ENCODE measurements at places on chromosomes 3 and 15.
A peak's percentile ranks its signal among the peaks of the same experiment; 100 is the strongest.

- no peak for DNase-seq
Measured at GRCh38 chr3:143601723-143602484, 246.4 kb downstream of the SLC9A9 start.

DNA sequence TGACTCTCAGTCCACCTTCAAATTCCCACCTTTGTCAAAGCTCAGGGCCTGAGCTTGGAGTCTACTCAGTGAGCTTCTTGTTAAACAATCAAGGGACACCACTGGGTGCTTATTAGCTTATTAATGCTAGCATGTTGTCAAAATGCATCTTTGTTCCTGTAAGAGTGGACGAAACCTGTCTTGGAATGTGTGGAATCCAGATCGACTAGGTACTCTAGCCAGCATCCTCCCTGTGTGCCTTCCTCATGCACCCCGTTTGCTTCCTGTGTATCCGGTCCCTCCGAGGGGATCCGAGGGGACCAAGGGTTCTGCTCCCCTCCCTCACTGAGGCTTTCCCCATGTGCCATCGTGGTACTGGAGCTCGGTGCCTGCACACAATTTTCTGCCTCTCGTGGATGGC lies 75.7 kb upstream of the UBE3A start:
- no peak for DNase-seq

- no peak for DNase-seq
Measured at GRCh38 chr3:57749542-57749941, 6.6 kb upstream of the SLMAP start.

- DNase-seq: no peak
Measured at GRCh38 chr3:158103887-158104327, 2.3 kb downstream of the SHOX2 start.

DNA sequence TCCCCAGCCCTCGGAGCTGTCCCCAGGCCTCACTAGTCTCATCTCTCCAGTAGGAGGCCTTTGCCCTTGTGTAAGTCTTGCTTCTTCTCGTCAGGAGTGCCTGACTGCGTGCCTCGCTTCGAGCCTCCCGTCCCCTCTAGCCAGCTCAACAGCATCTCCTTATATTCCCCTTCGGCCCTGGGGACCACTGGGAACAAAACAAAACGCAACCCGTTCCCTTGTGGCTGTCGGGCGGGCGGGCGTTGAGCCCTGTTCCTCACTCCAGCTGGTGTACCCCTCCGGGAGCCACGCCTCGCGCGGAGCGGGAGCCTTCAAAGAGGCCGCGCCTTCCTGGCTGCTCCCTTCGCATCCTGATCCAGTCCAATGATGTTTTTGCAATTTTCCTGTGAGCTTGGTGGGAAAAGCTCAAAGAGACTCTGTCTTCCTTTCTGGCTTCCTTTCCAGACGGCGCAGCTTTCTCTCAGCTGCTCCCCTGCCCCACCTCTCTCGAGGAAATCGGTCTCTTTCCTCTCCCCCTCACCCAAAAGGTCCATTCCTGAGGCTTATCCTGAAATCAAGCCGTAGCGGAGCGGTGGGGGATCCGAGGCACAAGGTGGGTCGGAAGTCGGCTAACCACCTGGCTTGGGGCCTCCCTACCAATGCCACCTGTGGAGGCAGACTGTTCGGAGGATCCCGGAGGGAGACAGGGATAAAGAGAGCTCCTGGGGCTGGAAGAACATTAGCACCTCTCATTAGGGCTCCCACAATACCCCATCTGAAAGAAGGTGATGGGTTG lies 33.4 kb upstream of the SRP14 start:
- no peak for DNase-seq

DNA sequence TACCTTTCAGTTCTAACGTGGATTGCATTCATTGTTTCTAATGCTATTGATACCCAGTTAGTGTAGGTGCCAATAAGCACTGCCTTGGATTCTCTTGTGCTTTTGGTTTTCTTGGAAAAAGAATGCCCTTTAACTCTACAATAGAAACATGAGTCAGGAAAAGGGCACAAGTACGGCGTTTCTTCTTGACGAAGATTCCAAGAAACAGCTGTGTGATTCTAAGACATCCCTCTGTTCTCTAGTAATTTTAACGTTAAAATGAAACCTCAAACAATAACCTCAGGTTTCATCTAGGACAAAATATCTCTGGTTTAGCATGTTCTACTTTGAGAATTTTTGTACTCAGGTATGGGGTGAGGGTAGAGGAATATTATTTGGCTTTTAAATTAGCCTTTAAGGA lies 540.5 kb upstream of the ATP11B start:
- no peak for DNase-seq

GRCh38 chr3:176399193-176399592 lies 798.1 kb downstream of the TBL1XR1 start:
- DNase-seq: no peak

DNA sequence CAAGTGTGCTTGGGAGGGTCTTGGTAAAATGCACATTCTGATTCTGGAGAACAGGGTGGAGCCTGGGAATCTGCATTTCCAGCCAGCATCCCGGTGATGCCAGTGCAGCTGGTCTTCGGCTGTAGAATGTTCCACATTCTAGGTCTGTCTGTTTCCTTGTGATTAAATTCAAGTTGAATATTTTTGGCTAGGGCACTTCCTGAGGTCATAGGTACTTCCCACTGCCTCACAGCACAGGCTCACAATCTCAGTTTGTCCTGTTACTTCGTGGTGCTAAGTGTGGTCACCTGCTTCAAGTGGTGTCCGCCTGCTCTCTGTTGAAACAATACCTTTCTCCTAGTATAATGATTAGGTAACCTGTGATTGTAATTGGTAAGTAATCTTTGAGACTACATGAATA lies 40.1 kb downstream of the FLNB start:
- no peak for DNase-seq

- DNase-seq: no peak
Measured at GRCh38 chr3:180855364-180855763, 57.1 kb upstream of the FXR1 start.

DNA sequence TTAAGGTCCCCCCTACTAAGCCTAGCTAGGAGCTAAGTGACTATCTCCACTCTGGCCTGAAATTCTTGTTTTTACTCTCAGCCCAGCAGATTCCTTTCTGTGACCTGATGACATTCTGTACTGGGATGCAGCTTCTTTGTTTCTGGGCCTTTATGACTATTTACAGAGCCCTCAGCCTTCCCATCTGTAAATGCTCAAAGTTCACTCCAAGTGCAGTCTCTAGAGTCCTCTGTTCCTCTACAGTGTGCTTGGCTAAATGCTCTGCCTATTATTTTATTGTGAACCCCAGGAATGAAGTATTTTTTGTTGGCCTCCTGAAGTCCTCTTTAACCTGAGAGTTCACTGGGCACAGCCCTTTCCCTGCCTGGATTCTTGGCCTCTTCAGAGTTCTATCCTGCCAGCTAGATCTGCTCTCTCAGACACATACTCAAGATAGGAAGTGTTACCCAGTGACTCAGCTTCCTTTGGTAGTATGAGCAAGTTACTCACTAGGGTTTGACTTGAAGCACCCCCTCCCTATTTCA lies 278.1 kb upstream of the P2RY1 start:
- DNase-seq: no peak

GRCh38 chr15:51613951-51614350 lies 8.6 kb downstream of the DMXL2 start:
- DNase-seq: no peak

- no peak for DNase-seq
Measured at GRCh38 chr3:177483182-177483967, 286.1 kb upstream of the TBL1XR1 start.

- DNase-seq: no peak
Measured at GRCh38 chr15:77457905-77458265, 37.2 kb downstream of the HMG20A start.

DNA sequence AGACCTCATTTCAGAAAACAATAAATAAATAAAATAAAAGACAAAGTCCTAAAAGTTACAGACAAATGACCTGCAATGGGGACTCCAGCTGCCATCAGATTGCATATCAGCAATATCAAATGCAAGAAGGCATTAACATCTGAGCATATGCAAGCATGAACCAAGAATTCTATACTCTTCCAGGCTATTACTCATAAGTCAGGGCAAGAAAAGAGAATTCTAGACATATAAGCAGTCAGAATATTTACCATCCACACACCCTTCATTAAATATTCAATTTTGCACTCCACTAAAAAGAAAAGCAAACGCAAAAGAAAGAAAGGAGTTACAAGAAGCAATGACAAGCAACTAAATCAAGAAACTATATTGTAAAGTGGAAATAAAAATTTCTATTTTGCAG lies 21.1 kb downstream of the PLA2G4F start:
- no peak for DNase-seq

DNA sequence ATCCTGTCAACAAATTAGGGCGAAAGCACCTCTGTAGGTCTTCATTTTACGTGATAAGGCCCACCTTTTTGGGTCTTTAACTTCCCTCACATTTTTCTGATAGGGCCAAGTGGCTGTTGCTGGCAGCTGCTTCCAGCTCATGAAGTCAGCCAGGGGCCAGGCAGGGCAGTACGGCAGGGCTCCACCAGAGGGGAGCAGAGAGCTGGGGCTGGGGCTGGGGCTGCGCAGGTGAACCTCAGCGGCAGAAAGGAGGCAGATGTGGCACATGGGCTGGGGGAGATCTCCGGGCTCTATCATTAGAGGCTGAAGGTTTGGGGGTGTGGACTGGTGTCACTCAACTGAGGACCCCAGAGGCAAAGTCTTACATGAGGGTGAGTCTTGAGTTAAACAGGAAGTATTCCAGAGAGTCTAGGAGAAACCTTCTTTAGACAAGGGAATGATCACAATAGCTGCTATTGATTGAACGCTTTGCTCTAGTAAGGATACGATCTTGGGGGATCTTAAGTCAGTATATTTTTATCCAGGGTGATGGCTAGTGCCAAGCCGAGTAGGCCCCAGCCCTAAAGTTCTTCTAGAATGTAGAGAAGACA lies 62.8 kb upstream of the MEX3B start:
- DNase-seq: peak; percentile 52

DNA sequence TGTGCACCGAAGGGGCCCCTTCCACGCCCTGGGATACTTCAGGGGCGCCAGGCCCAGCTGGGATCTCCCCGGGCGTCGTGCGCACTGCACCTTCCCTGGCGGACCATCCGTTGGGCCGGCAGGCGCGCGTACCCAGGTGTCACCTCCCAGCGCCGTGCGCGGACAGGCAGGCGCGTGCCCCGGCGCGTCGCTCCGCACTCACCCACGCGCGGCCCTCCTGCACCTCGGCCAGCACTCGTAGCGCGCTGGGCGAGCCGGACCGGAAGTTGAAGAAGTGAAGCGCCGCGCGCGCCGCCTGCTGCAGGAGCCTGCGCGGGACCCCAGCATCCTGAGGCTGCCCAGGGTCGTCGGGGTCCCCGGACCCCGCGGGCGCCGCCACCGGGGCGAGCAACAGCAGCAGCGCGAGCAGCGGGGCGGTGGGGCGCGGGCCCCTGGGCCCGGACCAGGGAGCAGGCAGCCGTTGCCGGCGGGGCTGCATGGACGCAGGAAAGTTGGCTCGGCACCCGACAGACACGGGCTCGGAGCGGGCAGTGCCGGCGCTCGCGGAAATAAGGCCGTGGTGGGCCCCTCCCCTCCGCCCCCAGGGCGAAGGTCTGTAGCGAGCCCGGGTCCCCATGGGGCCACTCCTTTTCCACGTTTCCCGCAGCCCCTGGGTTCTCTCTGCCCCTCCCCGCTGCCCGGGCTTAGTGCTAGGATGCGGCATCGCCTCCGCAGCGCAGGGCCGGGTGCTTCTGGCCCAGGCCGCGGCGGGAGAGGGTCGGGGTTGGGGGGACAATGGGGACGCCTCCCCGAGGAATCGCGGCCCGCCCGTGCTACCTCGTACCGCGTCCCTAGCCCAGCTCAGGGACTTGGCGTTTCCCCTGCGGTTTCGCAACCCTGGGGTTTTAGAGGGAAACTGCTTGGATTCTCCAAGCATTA lies at the start of gene RARRES1:
TSS of gene RARRES1 (minus strand) at position 520 of the 918 bp plus-strand sequence. CDS start at position 478, 42 bp downstream.
- no peak for DNase-seq

DNA sequence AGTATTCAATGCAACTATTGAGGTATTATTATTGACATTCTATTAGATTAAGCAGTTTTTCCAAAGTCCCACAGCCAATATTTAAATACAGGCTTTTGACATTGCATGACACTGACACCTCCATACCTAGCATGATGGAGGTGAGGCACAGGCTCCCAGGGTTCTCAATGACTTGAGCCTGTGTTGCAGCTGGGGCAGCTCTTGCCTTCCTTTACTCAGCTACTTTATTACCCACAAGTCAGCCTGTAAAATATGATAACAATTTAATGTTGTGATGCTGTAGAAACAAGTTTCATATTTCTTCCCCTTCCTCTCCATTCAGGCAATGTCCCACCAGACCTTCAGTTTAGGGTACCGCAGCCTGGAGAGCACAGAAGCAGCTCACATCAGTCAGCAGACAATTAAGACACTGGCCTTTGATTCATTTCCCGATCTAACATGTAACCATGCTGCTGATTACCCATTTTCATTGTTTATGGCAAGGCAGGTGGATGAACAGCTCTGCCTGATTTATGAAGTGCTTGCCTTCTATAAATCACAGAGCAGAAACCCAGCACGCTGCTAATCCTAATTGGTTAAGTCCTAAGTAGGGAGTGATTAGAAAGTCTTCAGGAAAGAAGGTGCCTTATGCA lies 826.1 kb downstream of the AGBL1 start:
- DNase-seq: no peak

DNA sequence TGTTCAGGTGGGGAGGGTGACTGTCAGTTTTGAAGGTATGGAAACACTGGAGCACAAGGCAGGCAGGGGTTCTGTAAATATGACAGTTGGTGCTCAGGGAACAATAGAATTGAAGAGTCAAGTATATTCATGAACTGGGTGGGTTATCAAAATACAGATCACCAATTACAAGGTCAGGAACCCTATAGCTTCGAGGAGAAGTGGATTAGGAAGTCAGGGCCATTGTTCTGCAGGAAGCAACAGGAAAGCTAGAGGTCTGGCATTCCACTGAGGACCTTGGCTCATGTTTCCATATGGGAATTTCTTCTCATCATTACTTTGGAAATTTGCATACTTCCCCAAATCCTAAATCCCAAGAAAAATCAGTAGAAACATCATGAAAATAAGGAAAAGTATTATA lies 125.9 kb downstream of the MYRIP start:
- DNase-seq: no peak

- DNase-seq: no peak
Measured at GRCh38 chr15:67840749-67841512, 1.1 kb upstream of the RNU6-1 start.

DNA sequence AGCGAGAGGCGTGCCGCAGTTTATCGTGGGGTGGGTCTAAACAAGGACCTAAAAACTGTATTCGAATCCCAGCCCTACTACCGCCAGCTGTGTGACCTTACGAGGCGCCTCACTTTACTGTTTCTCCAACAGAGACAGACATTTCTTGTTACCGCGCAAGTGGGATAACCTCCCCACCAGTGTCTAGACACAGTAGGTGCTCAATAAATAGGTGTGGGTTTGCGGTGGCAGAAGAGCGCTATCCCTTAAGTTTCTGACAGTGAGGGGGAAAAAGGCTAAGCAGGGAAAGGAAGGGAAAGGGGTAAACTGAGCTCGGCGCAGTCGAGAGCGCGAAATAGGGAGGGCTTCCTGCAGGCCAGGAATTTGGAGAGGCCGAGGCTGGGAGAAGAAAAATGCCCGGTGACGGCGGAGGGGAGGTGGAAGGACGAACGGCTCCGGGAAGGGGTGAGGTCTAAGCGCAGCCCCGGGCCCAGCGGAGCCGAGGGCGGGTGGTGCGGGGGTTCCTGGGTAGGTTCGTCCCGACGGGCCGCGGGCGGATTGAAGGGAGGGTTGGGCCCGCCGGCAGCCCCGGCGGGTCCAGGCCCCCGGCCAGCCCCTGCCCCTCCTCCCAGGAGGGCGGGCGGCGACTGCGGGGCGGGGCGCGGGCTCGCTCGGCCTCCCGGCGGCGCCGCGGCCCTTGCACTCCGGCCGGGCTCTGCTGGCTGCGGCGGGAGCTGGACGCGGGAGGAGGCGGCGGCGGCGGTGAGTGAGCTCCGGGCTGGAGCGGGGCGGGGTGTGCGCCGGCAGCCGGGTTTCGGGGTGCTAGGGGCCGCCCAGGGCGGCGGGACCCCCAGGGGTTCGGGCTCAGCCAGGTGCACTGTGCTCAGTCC lies at the start of gene CGNL1:
TSS of gene CGNL1 (plus strand) at position 679 of the 869 bp plus-strand sequence. CDS start 61,495 bp downstream, outside the sequence.
- no peak for DNase-seq
